ENCODE measurements at places on chromosomes 3 and 15.
A peak's percentile ranks its signal among the peaks of the same experiment; 100 is the strongest.

DNA sequence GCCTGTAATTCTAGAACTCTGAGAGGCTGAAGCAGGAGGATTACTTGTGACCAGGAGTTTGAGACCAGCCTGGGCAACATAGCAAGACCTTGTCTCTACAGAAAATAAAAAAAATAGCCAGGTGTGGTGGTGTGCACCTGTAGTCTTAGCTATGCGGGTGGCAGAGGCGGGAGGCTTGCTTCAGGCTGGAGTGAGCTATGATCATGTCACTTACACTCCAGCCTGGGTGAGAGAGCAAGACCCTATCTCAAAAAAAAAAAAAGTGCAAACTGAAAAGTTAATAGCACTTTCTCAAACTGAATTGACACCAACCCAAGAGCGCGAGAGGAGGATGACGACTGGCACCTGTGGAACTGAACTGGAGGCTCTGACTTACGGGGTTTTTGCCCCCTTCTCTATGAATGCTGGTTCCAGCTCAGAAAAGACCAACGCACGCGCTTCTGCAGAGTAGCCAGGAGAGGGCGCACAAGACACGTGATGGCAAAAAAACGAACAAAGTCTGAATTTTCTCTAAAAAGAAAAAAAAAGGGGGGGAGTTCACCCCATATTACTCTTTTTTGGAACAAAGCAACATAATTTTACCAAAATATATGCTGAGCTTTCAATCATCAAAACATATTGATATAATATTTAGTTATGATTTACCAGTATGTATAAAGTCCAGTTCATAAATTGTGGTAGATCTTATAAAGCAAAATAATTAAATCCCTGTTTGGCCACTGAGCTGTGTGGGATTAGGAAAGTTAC, 23.7 kb downstream of the CFAP92 start:
- no peak for DNase-seq

DNA sequence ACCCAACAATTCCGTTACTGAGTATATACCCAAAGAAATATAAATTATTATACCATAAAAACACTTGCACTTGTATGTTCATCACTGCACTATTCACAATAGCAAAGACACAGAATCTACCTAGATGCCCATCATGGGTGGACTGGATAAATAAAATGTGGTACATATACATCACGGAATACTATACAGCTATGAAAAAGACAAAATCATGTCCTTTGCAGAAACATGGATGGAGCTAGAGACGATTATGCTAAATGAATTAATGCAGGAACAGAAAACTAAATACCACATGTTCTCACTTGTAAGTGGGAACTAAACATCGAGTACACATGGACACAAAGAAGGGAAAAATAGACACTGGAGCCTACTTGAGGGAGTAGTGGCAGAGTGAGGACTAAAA, 185.3 kb downstream of the PYDC2 start:
- DNase-seq = no peak

DNA sequence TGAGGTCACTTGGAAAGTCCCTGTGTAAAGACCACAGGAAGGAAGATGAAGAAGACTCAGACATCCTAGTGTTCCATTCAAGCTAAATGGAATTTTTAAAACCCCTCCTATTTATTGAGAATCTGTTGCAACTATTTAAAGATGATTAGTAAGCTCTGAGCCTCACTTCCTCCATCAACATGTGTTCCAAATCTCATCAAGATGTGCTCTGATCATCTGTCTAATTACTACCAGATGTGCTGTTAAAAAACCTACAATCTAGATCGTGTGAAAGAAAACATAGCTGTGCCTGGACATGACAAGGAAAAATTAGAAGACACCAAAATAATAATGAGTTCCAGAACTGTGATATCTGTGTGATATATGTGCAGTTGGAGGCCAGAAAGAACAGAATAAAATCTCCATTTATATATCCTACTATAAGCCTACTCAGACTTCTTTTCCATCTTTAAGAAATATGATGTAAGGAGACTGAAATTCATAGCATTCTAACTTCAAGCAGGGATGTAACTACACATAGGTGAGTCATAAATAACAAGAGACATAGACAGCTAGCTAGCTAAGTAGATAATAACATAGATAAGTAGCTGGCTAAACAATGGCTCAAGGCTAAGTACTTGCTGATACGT, 7.8 kb downstream of the XPC start:
- peak; percentile 86 for DNase-seq

DNA sequence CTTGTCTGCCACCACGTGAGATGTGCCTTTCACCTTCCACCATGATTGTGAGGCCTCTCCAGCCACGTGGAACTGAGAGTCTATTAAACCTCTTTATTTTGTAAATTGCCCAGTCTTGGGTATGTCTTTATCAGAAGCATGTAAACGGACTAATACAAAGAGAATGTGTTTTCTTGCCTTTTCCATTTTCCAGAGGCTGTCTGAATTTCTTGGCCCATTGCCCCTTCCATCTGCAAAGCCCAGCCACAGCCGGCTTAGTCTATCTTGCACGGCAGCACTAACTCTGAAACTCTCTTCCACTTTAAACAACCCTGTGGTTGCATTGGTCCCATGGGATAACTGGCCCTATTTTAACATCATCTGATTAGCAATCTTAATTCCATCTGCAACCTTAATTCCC, 215.3 kb downstream of the LRTM1 start:
- DNase-seq = no peak

DNA sequence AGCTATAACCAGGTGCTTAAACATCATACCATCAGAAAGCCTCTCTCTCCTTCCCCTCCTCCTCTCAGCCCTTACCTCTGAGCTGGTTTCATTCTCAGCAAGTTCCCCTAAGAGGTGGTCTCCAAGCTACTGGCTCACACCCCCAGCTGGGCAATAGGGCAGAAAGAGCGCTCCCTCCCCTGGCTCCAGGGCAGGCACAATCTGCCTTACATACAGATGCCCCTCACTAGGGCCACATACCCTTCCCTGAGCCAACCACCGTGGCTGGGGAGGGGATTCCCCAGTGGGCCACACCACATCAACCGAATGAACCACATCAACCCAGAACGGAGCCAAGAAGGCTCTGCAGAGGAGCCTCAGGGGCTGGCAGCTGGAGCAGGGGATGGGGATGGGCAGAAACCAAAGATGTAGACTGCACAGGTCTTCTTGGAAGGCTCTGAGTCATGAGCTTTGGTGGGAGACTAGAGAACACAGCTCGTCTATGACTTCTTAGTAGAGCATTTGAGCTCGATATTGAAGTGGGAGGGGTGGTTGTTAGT, 4.6 kb upstream of the FBLN2 start:
- peak; percentile 83 for DNase-seq

GRCh38 chr3:127151251-127151564, 41.7 kb upstream of the PRR23E start:
- DNase-seq = no peak

DNA sequence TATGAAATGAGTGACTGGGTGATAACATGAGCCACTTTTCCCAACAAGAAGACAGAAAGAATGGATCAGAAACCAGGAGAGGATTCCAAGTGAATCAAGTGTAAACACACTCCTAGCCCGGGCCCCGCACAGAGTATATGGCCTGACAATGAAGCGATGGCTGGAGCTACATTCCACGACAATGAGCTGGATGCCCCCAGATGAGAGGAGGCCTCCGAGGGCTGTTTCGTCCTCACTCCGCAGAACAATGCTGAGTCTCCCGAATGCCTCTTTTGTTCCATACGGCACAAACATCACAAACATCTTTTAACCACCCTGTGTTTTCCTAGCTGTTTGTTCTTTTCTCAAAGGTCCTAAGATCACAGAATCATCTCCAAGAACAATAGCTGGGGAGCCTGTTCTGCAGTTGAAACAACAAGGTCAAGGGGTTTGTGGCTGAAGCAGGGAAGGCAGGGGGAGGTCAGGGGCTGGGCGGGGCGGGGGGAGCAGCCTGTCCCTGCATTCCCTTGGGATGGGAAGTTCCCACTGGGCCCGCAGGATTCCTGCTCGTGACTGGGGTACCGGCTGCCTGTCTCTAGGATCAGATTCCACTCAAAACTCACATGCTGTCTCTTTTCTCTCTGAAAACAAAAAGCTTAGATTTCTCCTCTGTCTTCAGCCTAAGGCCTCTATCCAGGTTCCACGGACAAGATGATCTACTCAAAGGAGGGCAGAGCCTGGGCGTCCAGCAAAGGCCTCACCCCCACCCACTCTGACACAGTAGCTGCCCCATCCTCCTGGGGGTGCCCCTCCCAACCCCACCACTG, 151.3 kb downstream of the XXYLT1 start:
- DNase-seq = peak; percentile 62

GRCh38 chr3:2908693-2909351, 201.4 kb downstream of the IL5RA start:
- no peak for DNase-seq

DNA sequence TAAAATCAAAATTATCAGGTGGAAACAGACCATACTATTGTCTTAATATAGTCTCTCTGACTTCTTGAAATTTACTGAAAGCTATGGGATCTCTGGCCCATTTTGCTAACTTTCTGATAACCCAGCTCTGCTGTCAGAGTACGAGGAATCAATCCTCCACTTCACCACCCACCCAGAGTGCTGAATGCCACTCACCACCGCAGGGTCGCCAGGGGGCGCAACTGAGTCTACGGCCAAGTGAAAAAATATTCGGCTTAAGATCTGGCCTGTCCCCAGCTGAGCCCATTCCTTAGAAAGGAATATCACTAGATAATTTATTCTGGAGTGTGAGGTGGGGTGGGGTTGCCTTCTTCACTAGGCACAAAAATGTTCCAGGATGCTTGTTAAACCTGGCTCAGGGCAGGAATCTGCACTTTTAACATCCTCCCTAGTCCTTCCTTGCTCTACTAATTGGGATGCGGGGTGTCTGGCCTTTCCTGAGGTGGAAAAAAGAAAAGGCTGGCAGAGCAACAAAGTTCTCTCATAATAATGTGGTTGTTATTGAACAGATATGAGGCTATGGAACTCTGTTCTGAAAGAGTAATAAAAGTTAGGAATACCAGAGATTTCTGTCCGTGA, 520.6 kb downstream of the MFSD1 start:
- no peak for DNase-seq

GRCh38 chr15:89790661-89791060, 14.5 kb downstream of the MESP2 start:
- no peak for DNase-seq

GRCh38 chr3:156644958-156645357, 29.4 kb upstream of the TIPARP start:
- no peak for DNase-seq

DNA sequence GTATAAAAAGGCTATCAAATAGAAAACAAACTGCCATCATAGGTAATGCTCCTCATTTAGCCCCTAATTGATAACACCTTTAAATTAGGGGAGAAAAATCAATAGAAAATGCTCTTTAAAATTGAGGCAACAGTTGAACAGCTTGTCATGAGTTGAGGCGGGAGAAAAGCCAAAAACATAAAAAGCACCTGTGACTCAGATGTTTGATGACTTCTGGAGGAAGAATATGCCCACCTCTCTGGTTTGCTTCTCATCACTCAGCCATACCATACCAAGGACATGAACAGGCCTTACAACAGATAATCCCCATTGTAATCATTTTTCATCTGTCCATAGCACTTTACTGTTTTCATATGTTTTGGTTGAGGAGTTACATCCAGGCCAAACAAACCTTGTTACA, 246.0 kb downstream of the MYRIP start:
- no peak for DNase-seq

Measured in non-pigmented ciliary epithelial cell (primary cell).